Activated CD4-positive, CD25-positive, alpha-beta regulatory T cell (primary cell): ENCODE measurements at places on chromosomes 5 and 9.

DNA sequence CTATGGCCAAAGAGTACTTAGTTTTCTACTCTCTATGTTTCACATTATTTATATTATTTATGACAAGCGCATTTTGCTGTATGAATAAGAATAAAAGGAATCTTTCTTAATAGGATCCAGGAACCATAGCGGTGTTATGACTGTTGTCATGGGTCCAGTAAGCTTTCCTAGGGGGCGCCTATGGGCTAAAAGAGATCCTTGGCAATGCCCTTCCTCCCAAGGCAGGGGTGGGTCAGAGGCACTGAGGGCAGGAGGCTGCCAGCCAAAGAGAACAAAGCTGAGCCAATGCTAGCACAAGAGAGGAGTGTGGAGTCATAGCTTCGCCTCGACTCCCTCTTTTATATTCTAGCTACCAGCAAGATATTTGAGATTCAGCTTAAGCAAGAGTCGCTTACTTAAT, 98.4 kb upstream of the GNAQ start:
- DNase-seq: no peak

DNA sequence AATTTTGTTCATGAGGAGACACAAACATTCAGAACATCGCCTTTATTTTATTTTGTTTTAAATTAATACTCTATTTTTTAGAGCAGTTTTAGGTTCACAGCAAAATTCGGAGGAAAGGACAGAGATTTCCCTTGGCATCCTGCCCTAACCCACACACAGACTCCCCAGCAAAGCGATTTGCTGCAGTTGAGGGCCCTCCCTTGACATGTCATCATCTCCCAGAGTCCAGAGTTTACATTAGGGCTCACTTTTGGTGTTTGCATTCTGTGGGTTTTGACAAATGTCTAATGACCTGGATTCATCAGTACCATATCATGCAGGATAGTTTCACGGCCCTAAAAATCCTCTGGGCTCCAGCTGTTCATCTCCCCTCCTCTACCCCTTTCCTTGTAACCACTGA, 33.6 kb upstream of the COL5A1 start:
- DNase-seq: no peak

DNA sequence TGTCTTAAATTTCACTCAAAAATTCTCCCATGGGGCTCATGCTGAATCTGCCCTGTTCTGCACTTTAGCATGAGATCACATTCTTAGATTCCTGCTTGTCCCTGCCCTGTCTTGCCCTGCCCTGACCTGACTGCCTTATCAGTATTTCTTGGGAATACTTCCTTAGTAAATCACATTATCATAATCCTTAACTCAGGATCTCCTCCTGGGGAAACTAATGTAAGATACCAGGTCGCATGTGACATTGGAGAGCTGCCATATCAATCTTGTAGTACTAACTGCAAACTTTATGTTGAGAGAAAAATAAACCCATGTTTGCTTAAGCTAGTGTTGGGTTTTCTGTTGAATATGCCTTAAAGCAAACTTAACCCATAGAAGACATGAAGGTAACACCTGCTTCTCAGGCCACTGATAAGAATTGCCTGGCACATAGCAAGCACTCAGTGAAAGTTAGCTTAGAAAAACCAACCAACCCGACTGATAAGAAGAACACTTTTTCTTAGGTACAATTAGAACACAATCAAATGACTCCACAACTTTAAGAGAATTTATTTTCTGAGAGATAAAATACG, 53.3 kb downstream of the IL33 start:
- DNase-seq: no peak

DNA sequence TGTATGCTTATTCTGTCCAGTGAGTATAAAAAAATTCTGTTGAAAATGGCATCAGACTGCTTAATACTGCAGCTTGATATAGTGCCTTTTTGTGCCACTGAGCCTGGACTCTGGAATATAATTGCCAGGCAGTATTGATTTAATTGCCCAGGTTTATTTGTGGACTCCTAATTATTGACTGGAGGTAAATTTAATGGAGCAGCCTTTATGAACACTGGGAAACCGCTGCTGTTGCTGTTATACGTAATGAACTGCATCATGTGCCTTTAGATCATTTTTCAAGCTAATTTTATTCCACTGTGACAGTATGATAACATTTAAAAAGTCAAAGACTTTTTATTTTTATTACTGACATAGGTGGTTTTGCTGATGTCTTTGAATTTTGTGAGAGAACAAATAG, 90.2 kb upstream of the SH3GL2 start:
- no peak for DNase-seq

GRCh38 chr5:101943784-101944183, 352.3 kb downstream of the SLCO4C1 start:
- no peak for DNase-seq

DNA sequence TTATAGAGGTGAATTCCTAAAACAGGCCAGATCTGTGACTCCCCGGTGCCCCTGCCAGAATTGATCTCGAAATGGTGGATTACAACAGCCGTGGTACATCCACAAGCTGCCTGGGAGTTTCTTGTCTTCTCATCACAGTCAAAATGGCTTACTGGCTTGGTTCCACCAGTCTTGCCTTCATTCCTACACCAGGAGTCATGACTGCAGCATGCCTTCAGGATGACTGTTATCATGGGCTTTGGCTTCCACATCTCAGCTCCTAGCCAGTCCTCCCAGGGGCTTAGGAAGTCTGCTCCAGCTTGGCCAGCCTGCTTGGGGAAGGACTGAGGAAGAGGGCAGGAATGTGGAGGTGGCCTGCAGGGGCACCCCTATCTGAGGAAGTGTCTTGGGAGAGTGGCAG, 132.9 kb upstream of the NR3C1 start:
- no peak for DNase-seq
